NCI-H2081 (cell line): ENCODE measurements at places on chromosomes 2 and 18.
A peak's percentile ranks its signal among the peaks of the same experiment; 100 is the strongest.

- DNase-seq, result no peak
Observed at GRCh38 chr2:235793163-235793752, 299.4 kb downstream of the AGAP1 start.

GRCh38 chr18:11119550-11119949 lies 29.8 kb downstream of the PIEZO2 start:
- DNase-seq, result no peak

GRCh38 chr2:9715238-9715637 lies 84.4 kb upstream of the YWHAQ start:
- no peak for DNase-seq

DNA sequence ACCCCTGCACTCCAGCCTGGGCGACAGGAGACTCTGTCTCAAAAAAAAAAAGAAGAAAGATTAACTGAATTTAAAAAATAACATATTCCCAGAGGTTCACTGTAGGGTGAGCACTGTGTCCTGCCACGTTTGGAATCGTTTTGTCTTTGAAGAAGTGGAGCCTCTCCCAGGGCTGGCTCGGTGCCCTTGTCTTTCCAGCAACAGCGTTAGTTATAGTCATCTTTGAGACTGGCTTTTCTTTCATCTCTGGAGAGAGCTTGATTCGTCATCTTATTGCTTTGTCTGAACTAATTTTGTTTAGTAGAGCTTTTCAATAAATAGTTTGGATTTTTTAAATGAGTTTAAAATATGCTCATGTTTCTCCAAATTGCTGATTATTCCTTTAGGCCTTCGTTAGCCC lies 50.5 kb downstream of the IMPA2 start:
- DNase-seq, result no peak

DNA sequence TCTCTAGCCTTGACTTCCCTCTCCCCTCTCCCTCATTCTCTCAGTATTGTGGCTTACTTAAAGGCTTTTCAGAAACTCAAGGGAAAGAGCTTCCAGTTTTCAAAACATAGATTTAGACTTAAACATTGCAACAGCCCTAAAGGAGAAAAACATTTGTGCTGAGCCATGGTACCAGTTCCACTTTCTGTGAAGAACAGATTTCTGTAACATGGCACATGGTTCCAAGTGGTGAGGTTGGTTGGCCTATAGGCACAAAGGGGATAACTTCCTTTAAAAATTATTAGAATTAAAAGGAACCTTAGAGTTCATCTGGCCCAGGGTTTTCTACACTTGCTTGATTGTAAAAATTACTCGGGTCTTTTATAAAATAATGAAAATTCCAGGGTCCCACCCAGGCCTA lies 138.6 kb upstream of the CDCA7 start:
- no peak for DNase-seq

GRCh38 chr18:31711365-31712172 lies 27.2 kb upstream of the B4GALT6 start:
- no peak for DNase-seq

DNA sequence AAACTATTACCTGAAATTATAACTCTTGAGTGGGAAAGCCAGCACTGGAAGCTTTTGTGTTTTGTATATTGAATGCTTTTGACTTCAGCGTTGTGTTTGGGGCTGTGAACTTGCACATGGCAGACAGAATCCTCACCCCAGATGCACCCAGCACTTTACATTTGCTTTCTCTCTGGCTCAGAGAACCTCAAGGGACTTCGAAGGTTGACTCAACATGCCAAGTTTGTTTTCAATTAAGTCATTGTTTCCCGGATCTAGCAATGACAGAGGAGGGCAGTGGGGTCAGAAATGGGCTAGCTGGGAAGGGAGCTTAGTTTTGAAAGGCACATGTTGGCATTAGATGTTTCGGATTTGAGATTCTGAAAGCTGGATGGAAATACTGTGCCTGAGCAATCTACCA lies 22.4 kb downstream of the TET3 start:
- no peak for DNase-seq

- DNase-seq, result no peak
Observed at GRCh38 chr2:234730066-234730640, 221.7 kb upstream of the SH3BP4 start.

- DNase-seq, result no peak
Observed at GRCh38 chr2:196971574-196972279, 45.2 kb upstream of the PGAP1 start.

GRCh38 chr2:131056204-131056931 lies 36.9 kb downstream of the FAM168B start:
- DNase-seq, result peak; percentile 33

GRCh38 chr2:231800493-231801091 lies 14.3 kb downstream of the COPS7B start:
- DNase-seq, result no peak
